Stimulated activated CD4-positive, alpha-beta T cell treated with anti-CD3 and anti-CD28 coated beads, Interleukin-12 subunit alpha, Interleukin-12 subunit beta, amount 100 ng/mL, for 24 hours (primary cell): ENCODE measurements at places on chromosomes 11 and 22.

DNA sequence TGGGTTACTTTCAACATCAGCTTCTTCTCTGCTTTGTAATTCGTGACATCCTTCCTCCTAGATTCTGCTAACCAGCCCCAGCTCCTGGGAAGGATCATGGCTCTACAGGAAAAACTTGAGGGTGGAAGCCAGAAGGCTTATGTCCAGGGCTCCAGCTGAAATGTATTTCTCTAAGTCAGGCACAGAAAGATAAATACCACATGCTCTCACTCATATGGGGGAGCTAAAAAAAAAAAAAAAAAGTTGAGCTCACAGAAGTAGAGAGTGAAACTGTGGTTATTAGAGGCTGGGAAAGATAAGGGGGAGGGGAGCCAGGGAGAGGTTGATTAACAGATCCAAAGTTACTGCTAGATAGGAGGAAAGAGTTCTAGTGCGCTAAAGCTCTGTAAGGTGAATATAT, 74.9 kb downstream of the DSCAML1 start:
- no peak for DNase-seq

- no peak for DNase-seq
Measured at GRCh38 chr11:70824605-70825245, 426.4 kb downstream of the CTTN start.

DNA sequence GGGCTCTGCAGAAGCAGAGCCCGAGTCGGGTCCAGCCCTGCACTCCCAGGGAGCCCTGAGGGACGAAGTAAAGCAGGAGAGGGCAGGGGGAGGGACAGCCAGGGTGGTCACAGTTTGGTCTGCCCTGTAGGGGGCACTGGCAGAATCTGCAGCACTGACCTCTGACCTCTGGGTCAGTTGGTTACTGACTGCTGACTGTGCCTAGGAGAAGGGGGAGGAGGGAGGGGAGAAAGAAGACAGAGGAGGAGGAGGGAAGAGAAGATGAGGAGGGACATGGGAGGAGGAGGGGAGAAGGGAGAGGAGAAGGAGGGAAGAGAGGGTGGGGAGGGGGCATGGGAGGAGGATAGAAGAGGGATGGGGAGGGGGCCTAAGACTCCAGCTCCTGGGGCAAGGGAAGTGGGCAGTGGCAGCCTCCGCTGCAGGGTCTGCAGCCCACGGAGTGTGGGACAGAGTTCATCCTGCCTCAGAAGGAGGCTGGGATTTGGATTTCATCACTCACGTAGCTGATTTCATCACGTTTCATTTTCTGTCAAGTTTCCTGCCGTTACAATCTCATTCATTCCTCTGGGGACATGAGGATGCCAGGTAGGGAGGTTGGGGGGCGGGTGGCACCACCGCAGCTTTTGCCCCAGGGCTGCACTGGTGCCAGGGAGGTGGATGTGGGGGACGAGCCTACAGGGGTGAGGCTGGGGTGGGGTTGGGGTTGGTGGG, 55.2 kb downstream of the FLRT1 start:
- DNase-seq, result no peak

- no peak for DNase-seq
Measured at GRCh38 chr11:5611627-5612026, 13.2 kb upstream of the TRIM34 start.

DNA sequence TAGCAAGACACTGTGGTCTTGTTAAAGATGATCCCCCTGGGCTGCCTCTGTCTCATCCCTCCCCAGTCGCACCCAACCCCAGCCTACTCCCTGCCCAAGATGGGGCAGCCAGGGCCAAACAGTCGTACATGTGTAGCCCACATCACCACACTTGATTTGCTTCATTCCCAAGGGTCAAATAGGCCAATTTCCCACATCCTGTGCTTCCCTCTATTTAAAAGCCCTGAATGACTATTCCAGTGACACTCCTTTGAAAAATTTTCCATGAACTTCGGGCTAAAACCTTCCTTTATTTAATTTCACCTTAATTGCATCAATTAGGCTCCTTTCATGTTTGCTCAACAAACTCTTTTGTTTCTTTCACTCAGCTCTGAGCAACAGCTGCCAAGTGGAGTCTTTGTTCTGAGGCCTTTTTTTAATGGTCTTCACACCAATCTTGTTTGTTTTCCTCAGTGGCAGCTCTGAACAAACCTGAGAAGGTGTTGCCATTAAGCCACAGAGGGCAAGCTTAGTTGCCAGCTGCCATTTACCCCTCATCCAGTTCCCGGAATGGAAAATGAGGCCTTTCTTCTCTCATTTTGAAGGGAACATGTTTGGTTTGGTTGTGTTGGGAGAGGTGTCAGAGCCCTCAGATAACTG, 126.9 kb downstream of the APIP start:
- no peak for DNase-seq

DNA sequence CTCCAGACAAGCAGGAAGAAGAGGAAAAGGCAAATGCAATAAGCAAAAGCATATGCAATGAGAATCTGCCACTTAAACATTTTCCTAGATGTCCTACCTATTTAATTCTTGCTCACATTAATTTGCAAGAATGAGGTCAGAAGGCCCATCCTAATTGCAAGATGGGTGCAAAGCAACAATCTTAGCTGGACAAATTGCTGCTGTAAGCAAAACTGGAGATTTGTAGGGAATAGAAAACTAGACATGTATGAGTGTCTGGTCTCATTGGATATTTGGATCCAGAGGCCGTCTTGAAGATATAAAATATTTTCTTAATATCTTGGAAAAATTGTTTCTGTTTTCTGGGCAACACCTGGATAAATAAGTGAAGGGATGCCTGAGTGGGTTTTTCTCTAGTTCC, 150.1 kb upstream of the PGR start:
- DNase-seq, result no peak

- DNase-seq, result no peak
Measured at GRCh38 chr22:46914916-46915894, 152.8 kb downstream of the TBC1D22A start.

- no peak for DNase-seq
Measured at GRCh38 chr11:35347173-35347878, 72.0 kb downstream of the SLC1A2 start.

DNA sequence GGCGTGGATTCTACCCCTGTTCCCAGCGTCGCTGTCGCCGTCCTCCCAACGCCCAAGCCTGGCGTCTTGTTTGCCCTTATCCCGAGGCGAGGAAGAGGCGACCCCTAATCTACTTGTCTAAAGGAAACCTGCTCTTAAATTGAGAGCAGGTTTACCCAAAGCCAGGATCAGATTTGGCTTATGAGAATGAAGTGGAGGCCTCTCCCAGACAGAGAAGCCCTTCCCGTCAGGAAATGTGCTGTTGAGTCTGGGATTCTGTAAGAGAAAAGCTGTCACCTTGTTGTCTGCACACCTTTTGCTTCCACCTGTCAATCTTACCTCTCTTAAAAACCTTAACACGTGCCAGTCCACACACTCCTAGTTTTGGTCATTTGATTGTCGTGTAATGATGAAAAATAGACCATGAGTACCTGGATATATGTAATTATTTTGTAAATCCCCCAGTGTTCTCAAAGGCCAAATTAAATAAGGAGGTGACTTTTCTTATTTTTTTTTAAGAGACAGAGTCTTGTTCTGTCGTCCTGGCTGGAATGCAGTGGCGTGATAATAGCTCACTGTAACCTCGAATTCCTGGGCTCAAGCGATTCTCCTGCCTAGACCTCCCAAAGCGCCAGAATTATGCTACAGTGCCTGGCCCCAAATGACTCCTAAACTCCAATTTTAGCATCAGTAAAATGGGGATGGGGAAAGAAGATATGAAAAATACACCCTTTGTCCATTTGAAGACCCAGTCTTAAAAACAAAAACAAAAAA, 627 bp downstream of the GTF2H1 start:
- DNase-seq, result no peak

- DNase-seq, result no peak
Measured at GRCh38 chr22:49753276-49753890, 74.3 kb downstream of the BRD1 start.

- no peak for DNase-seq
Measured at GRCh38 chr22:45709866-45710265, 38.2 kb downstream of the ATXN10 start.

DNA sequence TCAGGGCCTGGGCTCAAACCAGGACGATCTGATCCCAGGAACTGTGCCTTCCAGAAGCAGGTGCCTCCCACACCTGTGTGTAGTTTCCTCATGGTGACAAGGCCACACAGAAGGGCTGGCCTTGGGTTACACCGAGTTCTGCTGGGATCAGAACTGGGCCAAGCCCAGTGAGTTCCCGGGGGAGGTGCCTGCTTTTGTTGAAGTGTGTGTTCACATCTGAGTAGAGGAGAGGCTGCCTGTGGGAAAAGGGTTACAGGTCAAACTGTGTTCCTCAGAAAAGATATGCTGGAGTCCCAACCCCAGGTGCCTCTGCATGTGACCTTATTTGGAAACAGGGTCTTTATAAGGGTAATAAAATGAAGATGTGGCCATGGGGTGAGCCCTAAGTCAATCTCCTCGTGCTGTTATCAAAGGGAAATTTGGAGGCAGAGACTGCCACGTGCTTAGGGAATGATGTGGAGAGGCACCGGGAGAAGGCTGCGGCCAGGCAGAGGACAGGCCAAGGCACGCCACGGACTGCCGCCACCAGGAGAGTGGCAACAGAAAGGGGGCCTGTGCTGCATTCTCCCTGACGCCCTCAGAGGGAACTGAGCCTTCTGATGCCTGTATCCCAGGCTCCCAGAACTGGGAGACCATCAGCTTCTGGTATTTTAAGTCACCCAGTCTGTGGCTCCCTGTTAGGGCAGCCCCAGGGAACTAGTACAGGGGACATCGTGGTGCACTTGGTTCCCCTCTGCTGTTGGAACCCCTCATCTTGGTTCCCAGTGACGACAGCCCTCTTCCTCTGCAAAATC, 158.8 kb downstream of the CACNA1I start:
- DNase-seq, result no peak

- DNase-seq, result no peak
Measured at GRCh38 chr22:16783930-16784354, 41.3 kb downstream of the XKR3 start.

DNA sequence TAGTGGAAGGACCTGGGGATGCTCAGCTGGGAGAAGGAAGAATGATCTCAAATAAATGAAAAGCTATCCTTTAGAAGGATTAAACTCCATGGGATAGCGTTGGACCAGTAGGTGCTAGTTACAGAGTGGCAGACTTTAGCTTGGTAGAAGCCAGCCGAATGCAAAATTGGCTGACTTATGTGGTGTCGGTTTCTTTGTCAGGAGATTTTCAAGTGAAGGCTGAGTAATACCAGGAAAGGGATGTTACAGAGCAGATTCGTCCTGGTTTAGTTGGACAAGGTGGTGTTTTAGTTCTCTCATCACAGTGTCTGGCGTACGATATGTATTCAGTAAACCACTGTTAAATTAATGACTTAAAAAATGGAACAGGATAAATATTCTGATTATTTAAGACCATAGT, 26.0 kb downstream of the FDX1 start:
- no peak for DNase-seq

- DNase-seq, result no peak
Measured at GRCh38 chr11:43948341-43949225, 6.1 kb downstream of the C11orf96 start.

DNA sequence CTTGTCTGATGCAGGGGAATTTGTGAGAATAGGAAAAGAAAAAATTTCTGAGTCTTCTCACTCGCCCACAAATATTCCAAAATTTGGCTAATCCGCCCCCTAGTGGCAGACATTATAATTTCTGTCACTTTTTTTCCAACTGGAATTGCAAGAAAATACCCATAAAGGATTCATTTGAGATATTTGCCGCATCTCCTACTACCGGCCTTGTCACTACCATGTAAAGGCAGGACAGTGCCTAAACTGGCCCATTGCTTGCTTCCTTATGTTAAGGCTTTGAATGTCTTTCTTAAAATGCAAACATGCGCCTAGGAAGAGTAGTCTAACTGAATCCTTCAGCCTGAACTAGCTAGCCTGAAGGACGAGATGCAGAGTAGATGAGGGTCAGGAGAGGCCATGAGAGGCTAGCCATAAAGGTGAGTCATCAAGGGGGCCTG, 9.3 kb upstream of the CEP295 start:
- no peak for DNase-seq

DNA sequence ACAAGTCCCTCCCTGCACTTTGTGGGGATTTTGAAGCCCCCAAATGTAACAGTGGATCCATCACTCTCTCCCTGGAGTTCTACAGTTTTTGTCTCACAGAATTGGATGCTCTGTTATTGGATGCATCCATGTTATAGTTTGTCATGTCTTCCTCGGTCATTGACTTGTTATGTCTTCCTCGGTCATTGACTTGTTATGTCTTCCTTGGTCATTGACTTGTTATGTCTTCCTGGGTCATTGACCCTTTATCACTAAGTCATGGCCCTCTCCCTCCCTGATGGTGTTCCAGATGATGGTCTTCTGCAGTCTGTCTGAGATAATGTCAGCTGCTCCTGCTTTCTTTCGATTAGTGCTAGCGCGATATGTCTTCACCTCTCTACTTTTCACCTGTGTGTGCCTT, 981.5 kb downstream of the BRD1 start:
- no peak for DNase-seq

DNA sequence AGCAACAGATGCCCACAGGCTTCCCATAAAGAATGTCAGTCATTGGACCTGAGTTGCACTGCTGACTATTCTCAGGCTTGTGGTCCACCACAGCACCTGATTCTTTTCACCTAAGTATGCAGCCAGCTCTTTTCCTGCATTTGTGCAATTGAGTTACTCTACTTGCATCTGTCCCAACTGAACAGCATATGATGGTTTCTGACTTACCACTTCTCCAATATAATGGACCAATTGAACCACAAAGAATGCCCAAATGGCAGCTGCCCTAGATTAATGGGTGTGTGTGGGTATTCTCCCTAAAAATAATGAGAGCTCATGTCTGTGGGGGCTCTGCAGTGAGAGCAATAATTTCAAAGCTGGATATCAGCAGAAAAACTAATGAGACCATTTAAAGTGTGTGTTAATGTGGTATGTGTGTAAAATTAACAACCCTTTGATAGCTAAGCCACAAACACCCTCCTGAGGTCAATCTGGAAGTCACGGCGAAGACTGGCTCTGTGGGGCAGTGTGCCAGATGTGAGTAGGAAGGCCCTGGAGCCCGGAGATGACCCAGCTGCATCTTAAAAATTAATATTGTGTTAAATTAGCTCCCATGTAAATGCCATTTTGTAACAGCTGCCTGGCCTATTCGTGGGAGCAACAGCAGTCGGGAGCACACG, 43.8 kb downstream of the SC5D start:
- DNase-seq, result no peak

DNA sequence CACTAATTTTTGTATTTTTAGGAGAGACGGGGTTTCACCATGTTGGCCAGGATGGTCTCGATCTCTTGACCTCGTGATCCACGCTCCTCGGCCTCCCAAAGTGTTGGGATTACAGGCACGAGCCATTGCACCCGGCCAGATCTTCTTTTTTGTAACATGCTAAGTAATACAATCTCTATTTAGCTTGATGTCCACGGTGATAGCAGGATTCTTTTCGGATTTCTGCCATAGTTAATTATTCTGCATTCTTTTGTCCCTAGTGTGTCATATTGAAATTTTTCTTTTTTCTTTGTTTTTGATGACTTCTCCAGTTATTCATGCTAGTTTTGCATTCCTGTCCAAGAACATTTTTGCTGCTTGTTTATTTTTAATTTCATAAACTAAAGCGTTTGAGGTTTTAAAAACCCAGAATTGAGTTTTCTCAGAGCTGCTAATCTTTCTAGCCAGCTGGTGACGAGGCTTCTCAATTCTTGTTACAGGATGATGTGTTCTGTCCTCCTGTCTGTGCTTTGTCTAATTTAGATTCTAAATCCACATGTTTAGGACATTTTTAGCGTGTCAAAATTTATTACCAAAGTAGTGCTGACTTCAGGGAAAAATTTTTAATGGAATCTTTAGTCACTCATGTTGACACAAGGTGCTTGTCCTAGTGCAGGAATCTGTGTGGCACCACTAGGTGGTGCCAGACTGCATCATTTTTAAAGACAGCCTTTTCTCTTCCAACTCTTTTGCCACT, 21.8 kb downstream of the NF2 start:
- DNase-seq, result peak; percentile 18

GRCh38 chr22:28917747-28918549, 34.6 kb downstream of the ZNRF3 start:
- DNase-seq, result no peak
